ENCODE measurements at places on chromosomes 4 and X. TPM values are rescaled to one million over a fixed set of nuclear protein-coding genes. Genes with fewer than 3 reads are reported as not detected.

The SAGE1 gene
- 20.4 TPM for total RNA-seq

The HELT gene
- not detected for total RNA-seq

The NOA1 gene
- 19.2 TPM for total RNA-seq

The HERC3 gene
- total RNA-seq = 5.4 TPM

The CXCL8 gene
- total RNA-seq = 11.5 TPM

The S100P gene
- total RNA-seq = not detected

Measured in SK-MEL-5 (cell line).